ENCODE measurements at places on chromosomes 7 and 10.

- no peak for DNase-seq
Observed at GRCh38 chr7:97771576-97771975, 39.7 kb downstream of the TAC1 start.

- DNase-seq, result no peak
Observed at GRCh38 chr10:54665095-54665494, 135.9 kb downstream of the PCDH15 start.

GRCh38 chr10:75959209-75959608 lies 527.8 kb downstream of the LRMDA start:
- DNase-seq, result no peak

- no peak for DNase-seq
Observed at GRCh38 chr7:2487586-2488271, 11.5 kb upstream of the GRIFIN start.

DNA sequence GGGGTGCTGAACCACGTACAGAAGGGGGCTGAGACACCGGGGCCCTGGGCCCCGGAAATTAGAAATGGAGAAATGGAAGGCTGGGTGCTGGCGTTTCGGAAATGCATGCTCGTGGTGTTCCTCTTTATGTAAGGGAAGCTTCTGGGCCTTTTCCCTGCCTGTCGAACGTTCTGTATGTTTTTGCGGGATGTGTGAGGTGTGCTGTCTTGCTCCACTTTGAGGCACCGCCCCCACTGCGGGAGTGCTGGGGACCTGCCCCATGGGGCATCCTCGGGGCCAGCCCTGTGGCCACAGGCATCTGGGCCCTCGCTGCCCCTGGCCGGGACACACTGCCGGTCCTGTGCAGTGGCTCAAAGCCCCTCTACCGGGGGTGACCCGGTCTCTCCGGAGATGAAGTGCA lies 1.7 kb upstream of the VENTX start:
- DNase-seq, result no peak

DNA sequence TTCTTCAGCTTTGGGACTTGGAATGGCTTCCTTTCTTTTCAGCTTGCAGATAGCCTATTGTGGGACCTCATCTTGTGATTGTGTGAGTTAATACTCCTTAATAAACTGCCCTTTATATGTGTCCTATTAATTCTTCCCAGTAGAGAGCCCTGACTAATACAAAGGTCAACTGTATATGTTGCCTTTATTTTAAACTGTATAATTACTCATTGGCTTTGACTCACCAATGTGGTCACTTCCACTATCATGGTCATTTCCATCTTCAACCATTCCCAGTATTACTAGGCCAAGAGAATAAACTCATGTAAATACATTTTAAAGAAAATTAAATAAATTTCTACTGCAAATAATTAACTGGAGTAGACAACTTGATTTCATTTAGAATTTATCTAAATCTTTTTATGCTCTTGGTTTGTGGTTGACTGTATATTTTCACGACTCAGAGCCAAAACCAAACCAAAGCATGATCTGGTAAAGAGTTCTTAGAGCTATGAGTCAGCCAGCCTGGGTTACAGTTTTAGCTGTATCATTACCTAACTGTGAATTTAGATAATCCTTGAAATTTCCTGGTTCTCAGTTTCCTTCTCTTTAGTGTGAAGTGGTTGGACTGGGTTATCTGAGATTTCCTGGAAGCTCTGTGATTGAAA lies 188.4 kb downstream of the PPP1R3A start:
- DNase-seq, result no peak

DNA sequence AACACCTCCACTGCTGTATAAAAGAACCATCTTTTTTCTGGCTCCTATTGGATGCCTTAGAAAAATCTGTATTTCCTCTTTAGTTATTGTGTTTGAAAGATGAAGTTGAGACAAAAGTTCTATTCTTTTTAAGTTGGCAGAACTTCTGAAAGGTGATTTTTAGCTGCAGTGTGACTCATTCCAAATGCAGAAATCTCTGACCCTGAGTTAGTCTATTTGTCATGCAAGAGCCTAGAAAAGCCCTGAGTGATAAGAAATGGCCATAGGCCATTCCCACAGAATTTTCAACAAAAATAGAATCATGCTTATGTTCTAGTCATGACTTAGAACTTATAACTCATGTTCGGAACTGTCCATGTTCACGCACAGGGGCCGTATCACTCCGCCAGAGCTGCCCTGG lies 89.1 kb downstream of the EGFR start:
- no peak for DNase-seq

DNA sequence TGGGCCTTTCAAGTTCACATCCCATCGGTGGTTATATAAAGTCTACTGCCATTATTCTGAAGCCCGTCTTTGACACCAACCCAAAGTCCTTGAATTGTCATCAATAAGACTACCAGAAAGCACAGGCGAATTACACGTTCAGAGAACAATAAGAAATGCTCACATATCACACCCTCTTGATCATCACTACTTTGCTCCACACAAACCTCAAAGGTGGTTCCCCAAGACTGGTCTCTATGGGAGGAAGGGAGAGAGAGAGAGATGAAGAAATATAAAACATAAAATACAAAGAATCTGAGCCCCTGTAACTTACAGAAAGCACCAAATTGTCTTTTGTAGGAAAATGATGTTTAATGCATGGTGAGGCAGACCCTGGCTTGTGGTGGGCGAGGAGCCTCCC lies 4.4 kb downstream of the HIPK2 start:
- no peak for DNase-seq

GRCh38 chr7:26318921-26319320 lies 27.3 kb downstream of the SNX10 start:
- DNase-seq, result no peak

All from OCI-LY7 (cell line).